ENCODE measurements at places on chromosomes 3 and 15. TPM values are rescaled to one million over a fixed set of nuclear protein-coding genes. Genes with fewer than 3 reads are reported as not detected.

DNA sequence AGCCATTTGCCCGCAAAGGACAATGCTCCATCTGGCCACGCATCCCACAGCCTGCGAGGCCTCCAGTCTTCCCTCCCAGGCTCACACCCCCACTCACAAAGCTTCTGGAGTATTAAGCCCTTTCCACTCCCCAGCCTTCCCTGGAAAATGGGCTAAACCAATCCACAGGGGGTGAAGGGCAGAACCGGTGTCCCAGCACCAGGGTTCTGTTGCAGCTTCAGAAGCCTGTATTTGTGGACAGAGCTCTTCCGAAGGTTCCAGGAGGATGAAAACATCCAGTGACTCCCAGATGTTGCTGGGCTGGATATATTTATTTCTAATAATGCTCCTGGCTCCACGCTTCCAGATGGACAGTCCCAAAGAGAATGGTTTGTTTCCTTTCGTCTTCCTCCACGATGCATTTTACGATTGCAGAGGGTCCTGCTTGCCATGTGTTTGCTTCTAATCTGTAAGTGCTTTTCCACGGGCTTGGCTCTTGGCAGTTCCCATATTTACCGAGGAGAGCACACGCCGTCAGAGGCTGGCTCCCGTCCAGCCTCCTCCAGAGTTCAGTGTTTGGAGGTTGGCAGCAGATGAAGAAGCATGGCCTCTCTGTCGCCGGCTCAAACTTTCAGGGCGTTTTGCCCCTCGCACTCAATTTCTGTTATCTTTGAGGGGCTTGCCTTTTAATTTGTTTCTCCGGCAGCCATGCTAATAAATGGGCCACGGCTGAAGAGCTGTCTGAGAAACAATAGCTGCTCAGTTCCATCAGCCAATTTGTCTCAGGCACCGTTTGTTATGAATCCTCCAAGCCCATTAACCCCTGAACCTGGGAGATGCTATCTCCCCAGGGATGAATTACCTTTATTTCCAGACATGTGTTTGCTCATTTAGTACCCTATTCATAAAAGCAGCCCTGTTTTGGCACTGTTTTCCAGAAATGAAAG lies 367.9 kb upstream of the PROK2 start:
- no peak for DNase-seq

DNA sequence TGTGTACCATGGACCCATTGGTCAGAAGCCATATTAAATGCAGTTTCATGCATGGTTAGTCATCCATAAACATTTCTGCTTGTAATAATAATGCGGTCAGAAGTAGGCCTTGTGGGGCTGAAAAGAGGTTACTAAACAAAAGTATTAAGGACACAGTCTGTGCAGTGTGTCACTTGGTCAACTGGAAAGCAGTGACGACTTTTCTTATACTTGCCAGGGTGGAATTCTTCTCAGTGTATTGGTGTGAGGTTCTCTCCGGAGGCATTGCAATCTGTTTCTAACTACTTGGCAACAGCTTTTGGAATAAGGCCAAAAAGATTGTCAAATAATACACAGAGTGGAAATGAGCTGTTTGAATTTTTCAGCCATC lies 46.8 kb downstream of the CHL1 start:
- no peak for DNase-seq

DNA sequence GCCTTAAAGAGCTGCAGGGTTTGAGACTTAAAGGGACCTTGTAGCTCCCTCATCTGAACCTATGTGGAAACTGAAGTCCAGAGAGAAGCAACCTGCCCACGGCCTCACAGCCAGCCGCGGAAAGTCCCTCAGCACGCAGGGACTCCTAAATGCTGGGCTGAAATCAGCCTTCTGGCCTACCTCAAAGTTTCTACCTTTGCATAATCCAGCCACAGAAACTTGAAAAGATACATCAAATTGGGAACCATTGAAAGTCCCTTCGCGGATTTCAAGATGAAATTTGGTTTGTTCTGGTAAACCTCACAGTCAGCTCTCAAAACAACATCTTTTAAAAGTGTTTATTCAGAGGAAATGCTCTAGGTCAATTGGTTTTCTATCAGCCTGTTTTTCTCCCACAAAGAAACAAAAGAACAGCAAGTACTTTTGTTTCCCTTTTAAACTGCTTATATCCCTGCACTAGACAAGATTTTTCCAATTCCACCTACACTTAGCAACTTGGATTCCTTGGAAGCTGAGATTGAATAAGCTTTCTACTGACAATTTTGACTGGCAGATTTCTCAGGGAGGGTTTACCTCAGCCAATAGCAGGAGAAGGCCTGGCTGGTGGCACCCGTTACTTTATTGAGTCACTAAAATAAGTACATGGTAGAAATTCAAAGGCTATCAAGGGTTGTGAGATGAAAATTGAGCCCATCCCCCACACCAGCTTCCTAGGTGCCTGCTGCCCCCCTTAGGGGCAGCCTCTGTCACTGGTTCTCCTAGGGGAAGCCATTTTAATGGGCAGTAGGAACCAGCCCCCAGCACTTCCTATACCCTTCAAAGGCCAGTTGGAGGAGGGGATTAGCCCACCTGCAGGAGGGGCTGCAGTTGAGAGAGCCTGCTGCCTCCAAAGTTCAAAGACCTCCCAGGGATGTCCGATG lies 171.2 kb downstream of the ADAMTS17 start:
- DNase-seq: peak; percentile 72

- no peak for DNase-seq
Observed at GRCh38 chr3:133853925-133854227, 41.8 kb downstream of the RAB6B start.

GRCh38 chr15:68629519-68630210 lies 50.9 kb downstream of the CORO2B start:
- DNase-seq: no peak

DNA sequence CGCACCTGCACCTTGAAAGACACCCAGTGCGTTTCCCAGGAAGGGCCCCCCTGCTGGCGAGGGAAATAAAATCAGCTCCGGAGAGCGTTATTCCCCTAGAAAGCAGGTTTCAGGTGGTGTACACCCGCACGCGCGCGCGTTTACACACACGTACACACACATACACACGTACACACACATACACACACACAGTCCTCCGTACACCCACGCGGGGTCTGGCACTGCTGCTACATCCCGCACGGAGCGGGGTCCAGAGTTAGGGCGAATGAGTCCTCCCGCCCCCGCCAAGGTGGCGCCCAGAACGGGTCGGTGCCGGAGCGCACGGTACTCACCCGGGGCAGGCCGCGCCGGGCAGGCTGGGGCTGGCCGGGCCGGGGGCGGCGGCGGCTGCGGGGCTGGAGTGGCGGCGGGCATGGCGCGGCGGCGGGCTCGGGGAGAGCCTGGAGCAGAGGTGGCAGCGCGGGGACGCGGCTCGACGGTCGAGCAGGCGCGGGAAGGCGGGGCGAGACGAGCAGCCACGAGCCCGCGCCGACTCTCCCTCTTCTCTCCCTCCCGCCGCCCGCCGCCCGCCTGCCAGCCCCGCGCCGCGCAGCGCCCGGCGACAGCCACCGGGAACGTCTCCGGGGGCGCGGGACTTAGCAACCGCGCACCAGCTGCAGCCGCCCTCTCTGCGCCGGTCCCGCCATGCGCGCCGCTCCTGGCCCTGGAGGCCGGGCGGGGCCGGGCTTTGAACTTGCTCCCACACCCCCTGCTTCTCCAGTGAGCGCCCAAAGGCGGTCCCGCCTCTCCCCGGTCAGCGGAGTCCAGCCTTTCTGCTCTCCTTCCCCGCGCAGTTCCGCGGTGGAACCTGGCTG lies at the start of gene DCLK3:
TSS of gene DCLK3 (minus strand) at position 704 of the 854 bp plus-strand sequence. CDS start at position 414, 290 bp downstream.
- DNase-seq: peak; percentile 6

GRCh38 chr3:133983576-133984560 lies 45.9 kb downstream of the SLCO2A1 start:
- DNase-seq: no peak

DNA sequence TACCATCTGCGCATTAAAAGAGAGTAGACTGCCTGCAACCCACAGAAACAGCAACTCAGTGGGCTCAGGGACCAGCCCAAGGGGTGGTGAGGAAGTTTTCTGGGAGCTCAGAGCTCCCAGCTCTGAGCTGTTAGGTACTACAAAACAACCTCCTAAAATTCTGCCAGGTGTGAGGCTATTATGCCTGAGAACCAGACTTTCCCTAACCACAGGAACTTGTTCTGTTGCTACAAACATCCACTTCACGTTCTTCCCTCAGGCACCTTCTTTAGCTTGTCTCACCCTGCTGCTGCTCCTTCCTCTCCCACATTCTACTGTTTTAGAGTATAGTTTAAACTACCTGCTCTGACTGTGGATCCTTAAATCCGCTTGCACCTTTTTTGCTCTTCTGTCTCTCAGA lies 399.4 kb downstream of the ROBO1 start:
- DNase-seq: no peak

DNA sequence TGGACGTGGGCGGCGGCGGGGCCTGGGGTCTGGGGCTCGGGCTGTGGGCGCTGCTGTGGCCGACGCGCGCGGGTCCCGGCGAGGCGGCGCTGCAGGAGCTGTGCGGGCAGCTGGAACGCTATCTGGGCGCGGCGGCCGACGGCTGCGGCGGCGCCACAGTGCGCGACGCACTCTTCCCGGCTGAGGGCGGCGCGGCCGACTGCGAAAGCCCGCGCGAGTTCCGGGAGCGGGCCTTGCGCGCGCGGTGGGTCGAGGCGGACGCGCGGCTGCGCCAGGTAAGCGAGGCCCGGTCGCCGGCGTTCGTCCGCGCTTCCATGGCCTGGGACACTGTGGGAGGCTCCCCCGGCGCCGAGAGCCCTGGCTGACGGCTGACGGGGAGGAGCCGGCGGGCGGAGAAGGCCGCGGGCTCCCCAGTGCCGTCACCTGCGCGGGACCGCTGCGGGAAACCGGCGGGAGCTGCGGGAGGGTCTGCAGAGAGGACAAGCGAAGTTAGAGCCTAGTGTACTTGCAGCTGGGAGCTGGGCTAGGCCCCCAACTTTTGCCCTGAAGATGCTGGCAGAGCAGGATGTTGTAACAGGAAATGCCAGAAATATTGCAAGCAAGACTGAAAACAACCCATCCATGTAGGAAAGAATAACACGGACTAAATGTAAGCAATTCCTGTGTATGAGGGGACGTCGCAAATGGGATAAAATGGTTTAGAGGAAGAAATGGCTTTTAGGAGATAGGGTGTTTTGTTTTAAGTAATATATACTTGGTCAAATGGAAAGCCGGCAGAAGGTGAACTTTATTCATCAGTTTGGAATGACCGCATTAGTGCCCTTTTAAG lies 847 bp downstream of the WHAMM start:
- DNase-seq: peak; percentile 42

- DNase-seq: no peak
Observed at GRCh38 chr3:27324686-27325085, 44.5 kb downstream of the NEK10 start.

Gene SLC27A2
- 33.5 TPM for total RNA-seq

- peak; percentile 90 for DNase-seq
Observed at GRCh38 chr3:187748050-187748481, 2.8 kb upstream of the BCL6 start.

DNA sequence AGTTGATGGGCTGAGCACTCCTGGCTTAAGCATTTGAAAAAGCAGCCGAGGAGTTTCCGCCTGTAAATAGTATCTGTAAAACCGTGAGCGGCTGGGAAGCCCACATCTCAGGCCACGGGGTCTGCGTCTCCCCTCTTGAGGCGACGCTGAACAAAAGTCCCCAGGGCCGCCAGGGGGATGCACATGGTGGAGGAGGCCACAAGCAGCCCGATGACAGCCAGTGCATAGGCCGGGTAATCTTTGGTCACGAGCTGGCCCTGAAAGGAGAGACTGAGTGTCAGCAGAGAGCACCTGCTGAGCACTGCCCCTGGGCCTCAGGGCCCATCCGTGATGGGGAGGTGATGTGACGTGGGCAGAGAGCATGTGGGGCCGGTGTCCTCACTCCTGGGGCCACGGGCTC lies 37.5 kb downstream of the SLC6A20 start:
- DNase-seq: no peak

DNA sequence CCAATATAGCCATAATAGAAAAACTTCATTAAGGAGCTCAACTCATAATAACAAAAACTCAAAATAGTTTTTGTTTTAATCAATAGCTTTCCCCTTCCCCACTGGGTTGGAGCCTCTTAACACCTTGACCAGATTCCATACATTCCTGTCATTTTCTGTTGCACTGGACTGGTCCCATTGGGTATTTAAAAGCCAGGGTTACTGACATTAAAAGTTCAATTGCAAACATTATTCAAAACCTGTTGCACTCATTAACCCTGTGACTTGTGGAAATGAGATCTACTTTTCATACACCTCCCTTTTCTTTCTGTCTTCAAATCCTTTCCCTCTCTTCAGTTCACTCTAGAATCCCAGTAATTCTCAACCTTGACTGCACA lies 1.7 kb upstream of the HRG start:
- DNase-seq: no peak

- no peak for DNase-seq
Observed at GRCh38 chr3:159818399-159818798, 170.2 kb upstream of the IL12A start.

GRCh38 chr3:69868841-69869420 lies 129.7 kb downstream of the MITF start:
- no peak for DNase-seq

Gene AP3B2
- 1.7 TPM for total RNA-seq

DNA sequence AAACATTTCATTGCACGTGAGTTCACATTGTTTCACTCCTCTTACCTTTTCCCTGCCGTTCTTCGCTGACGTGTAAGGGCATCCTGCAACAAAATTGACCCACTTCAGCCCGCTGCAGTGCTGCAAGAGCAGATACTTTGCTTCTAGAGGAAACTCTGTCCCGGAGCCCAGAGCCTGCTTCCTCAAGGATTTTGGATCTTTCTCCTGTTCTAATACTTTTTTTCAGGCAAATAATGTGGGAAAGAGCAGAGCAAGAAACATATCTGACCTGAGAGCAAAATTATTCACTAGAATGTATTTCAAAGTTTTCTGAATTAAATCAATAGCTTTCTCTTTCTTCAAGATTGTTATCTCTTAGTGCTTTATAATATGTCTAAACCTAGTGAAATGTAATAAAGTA lies 303.9 kb downstream of the AGBL1 start:
- no peak for DNase-seq

Gene CD80
- 11.9 TPM for total RNA-seq

Gene ZBTB47
- 0.55 TPM for total RNA-seq

Gene TEX55
- total RNA-seq: not detected

GRCh38 chr3:128483657-128484403 lies 9.2 kb downstream of the GATA2 start:
- no peak for DNase-seq

DNA sequence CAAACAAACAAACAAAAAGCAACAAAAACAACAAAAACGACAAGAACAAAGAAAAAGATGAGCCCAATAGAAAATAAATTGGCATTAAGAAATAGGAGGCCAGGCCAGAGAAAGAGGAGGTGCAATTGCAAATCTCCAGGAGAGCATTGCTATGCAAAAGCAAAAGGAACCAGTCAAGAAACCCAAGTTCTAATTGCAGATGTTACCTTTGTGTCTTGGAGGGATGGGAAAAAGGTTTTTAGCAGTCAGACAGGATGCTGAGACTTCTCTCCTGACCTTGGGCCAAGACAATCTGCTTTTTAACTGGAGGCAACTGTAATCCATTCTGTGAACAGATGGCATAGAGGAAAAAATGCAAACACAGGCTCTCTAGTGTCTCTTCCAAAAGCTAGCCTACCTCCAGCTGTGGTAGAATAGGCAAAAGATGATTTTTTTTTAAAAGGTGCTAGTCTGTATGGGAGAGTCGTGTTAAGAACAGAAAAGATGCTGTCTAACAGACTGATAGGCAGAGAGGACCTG lies 56.4 kb downstream of the LSAMP start:
- DNase-seq: no peak

All from activated T-cell treated with anti-CD3 and anti-CD28 coated beads, Interleukin-2, amount 50 U/mL, for 72 hours (primary cell).